ENCODE measurements at places on chromosomes 7 and 10.

DNA sequence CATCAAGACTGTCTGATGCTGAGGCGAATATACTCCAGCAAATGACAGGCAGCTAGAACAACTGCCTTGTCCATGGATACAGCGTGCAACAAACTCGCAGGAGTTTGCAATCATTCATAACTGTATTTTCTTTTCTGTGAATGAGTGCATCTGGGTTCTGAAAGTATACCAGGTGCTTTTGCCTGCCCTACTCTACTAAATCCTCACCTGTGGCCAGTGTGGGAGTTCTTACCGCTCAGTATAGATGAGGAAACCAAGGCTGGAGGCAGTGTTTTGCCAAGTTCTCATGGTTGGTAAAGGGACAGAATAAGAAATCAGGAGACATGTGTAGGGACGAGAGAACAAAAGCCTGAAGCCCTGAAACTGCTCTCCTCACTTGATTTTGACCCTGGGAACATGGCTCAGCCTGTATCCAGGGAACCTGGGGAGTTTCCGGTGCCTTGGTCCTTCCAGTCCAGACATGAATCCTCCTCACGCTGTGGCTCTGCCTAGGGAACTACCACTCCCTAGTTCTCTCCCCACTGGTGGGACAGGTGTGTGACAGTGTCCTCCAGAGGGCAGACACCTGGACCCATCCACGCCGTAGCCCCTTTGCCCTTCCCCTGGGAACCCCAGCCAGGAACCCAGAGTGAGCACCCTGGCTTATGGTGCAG is 142.0 kb downstream of the CDH23 start:
- no peak for DNase-seq

DNA sequence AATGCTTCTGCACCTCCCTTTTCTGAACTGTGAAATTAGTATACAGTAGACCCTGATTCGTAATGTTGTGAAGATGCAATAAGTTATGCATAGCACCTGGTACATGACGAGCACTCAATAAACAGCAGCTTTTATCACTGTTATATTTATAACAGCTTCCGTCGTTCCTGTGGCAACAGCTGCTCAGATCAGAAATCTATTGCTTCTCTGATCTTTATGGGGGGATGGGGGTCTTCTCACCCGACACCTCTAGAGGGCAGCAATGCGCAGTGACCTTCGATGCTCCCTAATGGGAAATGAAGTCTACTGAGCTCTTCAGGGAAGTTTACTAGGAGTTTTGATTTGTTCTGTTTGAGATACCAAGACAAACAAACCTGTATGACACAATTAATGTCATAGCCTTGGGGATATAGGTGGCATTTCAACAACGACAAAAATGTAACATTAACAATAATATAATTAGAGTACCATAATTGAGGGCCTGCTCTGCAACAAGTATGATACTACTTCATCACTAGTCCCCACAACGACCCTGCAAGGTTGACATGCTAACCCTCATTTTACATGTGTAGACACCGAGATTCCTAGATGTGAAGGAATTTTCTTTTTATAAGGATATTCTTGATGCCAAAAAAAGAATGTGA is 289.6 kb downstream of the SFMBT2 start:
- DNase-seq, result no peak

DNA sequence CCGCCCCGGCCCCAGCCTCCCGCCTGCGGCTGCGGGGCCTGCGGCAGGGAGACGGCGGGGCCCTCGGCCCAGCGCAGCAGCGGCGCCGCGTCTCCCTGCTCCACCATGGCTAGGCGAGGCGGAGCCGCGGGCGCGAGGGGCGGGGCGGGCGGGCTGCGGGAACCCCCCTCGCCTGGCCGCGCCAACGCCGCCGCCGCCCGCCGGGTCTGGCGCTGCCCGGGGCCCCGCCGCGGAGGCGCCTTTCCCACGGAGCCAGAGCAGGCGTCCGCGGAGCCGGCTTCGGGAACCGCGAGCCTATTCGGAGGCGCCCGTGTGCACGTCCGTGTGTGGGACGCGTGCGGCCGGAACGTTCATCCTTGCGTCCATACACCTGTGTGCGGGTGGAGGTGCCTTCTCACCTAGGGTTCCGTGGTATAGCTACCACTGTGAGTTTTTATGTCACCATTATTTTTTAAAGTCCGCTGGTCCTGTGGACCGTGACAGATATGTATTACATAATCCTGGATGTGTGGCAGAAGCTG is at the start of gene DENND11:
Gene DENND11 (minus strand): TSS at position 120 of the 521 bp plus-strand sequence. CDS start 13 bp downstream, at position 107.
- DNase-seq, result no peak

DNA sequence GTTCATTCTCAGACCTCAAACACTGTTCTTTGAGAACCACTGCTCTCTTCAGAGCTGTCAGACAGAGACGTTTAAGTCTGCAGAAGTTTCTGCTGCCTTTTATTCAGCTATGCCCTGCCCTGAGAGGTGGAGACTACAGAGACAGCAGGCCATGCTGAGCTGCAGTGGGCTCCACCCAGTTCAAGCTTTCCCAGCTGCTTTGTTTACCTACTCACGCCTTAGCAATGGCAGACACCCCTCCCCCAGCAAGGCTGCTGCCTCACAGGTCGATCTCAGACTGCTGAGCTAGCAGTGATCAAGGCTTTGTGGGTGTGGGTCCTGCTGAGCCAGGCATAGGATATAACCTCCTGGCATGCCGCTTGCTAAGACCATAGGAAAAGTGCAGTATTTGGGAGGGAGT is 80.5 kb upstream of the CYP2C9 start:
- DNase-seq, result no peak

- no peak for DNase-seq
Measured at GRCh38 chr10:77461636-77462296, 175.8 kb downstream of the KCNMA1 start.

GRCh38 chr7:57328963-57329362 is 121.0 kb upstream of the ZNF716 start:
- DNase-seq, result no peak

- no peak for DNase-seq
Measured at GRCh38 chr7:45897042-45897690, 8.9 kb downstream of the IGFBP1 start.

- no peak for DNase-seq
Measured at GRCh38 chr7:17159500-17160037, 138.9 kb upstream of the AHR start.

DNA sequence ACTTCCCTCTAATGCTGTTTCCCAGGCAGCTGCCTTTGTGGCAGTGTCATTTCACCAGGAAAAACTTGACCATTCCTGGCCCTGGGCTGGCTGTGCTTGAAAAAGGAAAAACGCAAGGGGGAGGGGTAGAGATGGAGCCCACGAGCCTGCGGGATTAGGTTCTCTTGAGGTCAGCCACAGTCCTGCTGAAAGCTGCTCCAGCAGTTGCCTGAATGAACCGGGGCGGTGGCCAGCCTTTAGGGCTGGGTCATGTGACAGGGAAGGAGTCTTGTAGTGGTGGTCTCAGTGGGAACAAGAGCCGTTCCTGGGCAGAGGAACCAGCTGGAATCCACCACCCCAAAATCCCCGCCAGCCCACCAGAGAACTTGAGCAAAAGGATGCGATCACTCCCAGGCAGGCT is 51.2 kb upstream of the LRRC4 start:
- DNase-seq, result no peak

DNA sequence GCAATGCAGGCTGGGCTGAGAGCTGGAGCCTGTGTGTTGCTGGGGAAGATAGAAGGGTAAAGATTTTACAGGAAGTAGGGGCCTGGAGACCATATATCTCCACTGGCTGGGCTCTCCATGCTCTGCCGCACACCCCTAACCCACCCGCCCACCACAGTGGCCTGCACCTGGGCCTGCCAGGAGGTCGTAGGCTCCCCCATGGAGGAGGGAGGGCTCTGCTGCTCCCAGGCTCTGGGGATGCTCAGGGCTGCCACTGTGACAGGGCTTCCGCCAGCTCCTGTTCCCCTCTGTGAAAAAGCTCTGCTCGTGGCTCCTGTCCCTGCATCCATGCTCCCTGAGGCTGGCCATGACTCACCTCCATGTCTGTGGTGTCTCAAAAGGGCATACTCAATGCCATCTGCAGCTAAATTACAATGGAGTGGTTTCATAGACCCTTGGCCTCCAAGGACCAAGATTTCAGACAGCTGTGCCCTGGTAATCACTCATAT is 106.0 kb downstream of the CXCL12 start:
- DNase-seq, result no peak

- no peak for DNase-seq
Measured at GRCh38 chr7:128697302-128697905, 25.3 kb downstream of the GARIN1A start.

DNA sequence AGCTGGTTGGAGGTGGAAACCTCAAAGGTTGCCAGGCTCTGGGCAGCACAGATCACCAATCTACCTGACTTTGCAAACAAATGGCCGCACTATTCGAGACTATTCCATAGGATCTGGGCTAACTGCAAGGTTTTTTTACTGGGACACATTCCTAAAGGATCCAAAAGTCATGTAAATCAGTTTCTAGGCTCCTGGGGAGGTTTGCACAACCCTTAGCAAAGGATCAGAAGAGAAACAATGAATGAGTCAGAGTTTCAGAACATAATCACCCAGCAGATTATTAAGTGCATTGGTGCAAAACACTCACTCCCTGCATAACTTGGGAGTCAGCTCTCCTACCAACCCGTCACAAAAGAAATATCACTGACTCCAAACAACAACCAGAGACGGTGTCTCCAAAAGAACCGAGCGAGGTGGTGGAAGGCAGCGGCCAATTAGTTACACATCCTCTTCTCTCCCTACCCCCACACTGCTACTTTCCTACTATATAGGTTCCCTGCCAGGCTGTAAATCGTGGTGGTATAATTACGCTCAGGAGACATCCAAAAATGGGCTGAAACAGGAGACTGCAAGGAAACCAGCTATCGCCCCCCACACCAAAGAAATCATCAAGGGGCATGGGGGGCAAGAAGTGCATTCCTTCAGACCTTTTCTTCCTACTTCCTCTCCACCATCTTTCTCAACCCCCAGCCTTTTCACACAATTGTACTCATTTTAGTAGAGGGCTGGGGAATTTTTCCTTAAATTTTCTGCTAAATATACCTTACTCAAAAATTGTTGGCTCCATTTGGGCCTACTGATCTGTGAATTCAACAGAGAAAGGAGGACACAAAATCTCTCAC is 3.2 kb downstream of the UBE2H start:
- DNase-seq, result no peak

DNA sequence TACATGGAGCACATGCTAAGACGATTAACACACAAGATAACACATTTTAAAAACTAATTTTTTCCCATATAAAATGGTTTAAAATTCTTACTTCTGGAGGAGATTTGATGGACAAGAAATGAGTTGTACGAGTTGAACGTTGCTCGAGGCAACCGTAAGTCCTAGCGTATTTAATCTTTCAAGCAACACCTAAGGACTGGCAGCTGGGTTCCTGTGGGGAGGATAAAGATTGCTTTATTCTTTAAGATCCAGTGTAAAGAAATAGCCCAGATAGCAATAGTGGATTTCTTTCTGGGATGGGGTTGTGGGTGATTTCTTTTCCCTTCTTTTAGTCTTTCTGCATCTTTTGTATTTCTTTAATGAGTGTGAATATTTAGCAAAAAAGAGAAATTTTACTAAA is 9.8 kb downstream of the TBXAS1 start:
- no peak for DNase-seq

DNA sequence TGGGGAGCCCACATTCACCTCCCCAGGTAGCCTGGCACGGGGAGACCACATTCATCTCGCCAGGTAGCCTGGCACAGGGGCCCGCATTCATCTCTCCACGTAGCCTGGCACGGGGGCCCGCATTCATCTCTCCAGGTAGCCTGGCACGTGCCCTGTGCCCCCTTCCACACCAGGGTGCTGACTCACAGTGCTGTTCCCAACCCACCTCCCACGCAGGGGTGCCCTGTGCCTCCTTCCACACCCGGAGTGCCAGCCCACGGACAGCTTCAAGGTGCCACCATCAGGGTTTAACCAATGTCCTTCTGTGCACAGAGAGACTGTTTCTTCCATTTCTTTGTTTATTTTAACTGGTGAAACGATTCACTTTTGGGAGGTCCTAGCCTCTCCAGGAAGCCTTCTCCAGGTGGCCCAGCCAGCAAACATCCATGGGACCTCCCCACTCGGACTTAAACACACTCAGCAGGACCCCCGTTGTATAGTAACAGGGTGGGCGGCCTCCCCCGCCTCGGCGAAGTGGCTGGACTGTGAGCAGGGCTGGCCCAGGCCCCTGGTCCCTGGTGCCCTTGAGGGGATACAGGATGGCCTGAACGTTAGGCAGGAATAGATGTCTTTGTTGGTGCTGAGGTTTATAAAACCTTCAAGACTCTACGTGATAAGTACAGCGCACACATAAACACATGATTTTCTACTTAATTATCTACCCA is 41.1 kb upstream of the FOXL3 start:
- no peak for DNase-seq

DNA sequence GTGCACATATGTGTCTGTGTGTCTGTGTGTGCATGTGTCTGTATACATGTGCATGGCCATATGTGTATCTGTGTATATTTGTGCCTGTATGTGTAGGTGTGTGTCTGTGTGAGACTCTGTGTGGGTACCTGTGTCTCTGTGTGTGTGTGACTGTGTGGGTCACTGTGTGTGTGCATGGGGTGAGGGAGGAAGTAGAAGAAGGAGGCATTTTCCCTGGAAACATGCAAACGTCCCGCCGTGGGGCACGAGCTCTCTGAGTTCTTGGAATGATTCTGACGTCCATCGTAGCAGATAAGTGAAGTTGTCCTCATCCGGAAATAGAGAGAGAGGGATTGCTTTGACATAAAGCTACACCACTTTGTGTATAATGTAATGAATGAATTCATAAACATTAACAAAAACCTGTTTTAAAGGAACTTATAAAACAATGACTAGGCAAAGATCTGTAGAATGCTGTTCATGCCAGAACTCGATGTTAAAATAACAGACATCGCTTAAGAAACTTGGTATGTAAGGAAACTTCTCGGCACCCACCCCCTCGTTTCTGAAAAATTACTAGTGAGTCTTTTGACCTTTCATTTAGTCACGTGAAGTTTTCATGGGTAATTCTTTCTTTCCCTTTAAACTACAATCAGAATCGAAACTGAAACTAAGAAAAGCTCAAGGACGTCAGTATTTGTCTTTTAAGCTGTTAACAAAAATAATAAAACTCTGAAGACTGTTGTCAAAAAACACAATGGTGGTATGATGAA is 43.6 kb upstream of the KLF6 start:
- DNase-seq, result no peak

DNA sequence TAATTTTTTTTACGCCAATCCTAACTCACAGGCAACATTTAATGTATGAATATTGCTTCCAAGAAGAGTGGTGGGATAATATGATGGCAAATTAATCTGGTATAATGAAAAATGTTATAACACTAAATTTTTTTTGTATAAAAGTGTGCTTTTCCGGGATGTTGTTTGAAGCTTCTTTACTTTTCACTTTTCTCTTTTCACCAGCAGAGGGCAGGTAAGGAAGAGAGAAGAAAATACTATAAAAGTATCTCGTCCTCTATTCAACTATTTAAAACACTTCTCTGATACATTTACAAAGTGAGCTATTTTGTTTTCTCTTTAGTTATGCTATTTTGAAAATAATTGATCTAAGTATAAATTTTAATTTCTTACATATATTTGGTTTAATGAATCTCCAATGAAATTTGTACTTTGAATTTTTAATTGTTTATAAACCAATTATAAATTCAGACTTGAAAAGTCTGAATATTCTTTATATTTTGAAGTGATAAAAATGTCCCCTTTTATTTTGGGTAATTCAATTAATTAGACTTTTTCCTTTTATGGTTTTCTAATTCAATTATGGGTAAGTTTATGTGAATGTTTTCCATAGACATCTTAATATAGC is 20.7 kb upstream of the CFTR start:
- no peak for DNase-seq

All from GOT3 (cell line).